COR-L47 (cell line): ENCODE measurements at places on chromosomes 2 and 18.

DNA sequence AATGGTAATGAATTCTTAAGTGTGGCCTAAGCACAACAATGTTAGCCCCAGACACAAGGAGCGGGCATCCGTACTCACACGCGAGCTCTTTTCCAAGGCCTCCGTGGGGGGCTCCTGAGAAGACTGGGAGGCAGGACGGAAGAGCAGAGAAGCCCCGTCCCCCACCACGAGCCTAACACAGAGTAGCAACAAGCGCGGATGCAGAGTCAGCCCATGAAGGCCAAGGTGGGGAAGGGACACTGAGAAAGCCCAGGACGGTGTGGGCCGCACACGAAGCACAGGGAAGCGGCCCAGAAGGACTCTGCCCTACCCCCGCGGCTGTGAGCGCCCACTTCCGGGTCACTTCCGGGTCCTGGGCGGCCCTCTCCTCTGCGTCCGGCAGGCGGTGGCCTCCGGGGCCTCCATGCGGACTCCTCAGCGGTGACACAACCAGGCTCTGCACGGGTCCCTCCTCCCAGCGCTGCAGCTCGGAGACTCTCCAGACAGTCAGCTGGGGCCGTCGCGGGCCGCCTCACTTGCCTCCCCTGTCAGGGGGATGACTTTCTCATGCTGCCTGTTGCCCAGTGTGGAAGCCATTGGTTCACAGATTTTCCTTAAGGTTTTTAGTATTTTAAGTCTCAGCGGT, 151.5 kb downstream of the MTCL1 start:
- DNase-seq: no peak

- DNase-seq: no peak
Observed at GRCh38 chr2:133773854-133774653, 205.8 kb upstream of the NCKAP5 start.

DNA sequence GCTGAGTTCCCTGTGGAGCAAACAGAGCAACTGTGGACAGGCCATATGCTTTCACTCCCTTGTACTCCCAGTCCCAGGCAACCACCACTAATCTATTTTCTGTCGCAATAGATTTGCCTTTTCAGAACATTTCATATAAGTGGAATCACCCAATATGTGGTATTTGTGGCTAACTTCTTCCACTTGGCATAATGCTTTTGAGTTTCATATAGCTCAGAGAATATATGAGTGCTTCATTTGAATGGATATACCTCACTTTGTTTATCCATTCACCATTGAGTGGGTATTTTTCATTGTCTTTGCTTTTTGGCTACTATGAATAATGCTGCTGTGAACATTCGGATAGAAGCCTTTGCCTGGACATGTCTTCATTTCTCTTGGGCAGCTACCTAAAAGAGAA, 151.9 kb downstream of the CERS6 start:
- no peak for DNase-seq

GRCh38 chr18:7824970-7825369, 257.9 kb downstream of the PTPRM start:
- DNase-seq: no peak

DNA sequence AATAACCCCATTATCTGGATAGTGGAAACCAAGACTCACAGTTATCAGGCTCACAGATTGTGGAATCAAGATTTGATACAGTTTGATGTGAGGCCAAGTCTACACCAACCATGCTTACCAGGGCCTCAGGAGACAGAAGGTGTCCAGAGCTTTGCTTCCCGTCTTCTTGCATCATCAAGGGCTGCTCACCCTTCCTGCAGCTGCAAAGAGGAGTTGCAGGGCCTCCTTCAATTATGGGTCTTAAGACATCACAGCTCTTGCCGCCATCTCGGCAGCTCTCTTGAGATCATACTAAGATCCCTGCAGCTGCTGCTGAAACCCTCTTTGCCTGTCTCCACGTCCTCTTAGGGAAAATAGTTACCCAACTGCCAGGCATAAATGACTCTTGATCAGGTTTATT, 176.0 kb downstream of the MGAT5 start:
- no peak for DNase-seq

- peak; percentile 100 for DNase-seq
Observed at GRCh38 chr2:7031547-7032245, 114.5 kb downstream of the RNF144A start.

DNA sequence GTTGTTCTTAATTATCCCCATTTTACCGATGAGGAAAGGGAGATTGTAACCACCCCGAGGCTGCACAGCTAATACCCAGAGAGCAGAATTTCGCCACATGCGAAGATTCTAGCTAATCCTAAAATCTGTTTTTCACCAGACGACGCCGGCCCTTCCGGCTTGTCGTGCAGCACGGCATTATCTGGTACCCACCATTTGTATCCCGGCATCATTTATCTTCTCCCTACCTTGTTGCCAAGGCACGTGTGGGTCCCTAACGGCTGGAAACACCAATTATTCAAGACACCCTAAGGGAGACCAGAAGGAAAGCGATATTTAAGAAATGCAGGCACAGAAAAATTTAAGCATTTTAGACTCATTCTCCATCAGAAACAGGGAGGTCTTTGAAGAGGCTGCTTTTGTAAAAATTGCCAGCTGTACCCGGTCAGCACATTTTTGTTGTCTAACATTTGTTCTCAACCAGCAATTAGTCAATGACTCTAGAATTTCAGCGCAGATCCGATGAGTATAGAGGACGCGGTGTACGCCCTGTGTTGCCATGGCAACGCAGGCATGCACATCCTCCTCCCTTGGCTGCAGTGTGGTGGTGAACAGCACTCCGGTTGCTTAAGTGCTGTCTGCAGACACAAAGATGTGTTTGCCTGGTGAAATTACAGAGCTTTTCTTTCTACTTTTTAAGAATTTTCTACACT, 111.6 kb downstream of the AGAP1 start:
- peak; percentile 86 for DNase-seq

- no peak for DNase-seq
Observed at GRCh38 chr2:169328785-169329184, 33.5 kb downstream of the LRP2 start.

DNA sequence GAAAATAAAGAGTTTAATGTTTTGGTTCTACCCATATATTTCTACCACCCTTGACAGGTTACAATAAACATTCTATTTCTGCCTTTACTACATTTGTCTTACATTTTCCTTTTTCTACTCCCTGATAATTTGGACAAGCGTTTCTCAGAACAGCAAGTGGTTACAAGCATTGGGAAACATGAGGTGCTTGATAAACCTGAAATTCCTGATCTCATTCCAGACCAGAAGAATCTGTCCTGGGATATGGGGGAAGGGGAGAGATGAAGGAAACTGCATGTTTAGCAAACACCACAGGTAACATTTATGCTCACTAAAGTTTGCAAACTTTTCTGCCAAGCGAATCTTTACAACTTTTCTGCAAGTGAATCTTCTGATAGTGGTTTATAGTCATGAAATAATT, 28.3 kb upstream of the DSC1 start:
- no peak for DNase-seq

DNA sequence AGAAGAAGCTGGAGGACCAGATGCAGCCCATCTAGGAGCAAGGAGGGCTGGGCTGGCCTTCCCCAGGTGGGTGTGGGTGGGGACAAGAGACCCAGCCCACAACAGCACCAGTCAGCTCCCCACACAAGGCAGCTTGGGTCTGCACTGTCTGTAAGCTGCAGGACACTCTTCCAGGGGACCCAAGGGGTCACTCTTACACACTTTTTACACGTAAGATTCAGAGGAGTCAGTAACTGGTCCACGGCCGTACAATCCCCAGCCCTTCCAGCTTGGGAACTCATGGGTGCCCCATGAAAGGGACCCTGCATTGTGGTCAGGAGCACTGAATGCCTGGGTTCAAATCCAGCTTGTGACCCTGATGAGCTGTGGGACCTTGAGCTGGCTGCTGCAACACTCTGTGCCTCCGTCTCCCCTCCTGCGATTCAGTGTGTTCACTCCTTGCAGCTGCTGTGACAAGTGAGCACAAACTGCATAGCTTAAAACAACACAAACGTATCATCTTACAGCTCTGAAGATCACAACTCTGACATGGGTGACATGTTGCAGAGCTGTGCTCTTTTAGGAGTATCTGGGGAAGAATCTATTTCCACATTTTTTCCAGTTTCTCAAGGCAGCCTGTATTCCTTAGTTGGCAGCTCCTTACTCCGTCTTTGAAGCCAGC, 11.1 kb upstream of the SLC66A3 start:
- DNase-seq: no peak

- no peak for DNase-seq
Observed at GRCh38 chr18:8945514-8945913, 157.0 kb upstream of the NDUFV2 start.

GRCh38 chr18:58806826-58807714, 57.6 kb upstream of the ZNF532 start:
- DNase-seq: no peak

DNA sequence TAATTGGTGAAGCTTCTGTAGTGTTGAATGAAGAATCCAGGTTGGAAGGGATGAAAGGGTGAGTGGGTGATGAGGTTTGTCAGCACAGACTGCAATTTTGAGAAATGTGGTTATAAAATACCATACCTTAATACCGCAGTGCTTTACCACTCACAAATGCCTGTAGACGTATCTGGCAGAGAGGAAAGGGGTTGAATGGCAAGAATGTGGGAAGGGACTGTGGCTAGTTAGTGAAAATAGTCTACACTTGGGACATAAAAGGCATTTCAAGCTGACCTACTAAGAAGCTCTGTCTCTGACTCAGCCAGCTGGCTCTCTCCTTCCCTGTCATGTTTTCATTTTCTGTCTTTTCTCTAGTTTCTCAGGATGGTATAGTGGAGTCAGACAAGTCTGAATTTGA, 25.1 kb downstream of the CDK15 start:
- DNase-seq: no peak

- DNase-seq: no peak
Observed at GRCh38 chr2:190553254-190553653, 18.7 kb upstream of the NEMP2 start.

DNA sequence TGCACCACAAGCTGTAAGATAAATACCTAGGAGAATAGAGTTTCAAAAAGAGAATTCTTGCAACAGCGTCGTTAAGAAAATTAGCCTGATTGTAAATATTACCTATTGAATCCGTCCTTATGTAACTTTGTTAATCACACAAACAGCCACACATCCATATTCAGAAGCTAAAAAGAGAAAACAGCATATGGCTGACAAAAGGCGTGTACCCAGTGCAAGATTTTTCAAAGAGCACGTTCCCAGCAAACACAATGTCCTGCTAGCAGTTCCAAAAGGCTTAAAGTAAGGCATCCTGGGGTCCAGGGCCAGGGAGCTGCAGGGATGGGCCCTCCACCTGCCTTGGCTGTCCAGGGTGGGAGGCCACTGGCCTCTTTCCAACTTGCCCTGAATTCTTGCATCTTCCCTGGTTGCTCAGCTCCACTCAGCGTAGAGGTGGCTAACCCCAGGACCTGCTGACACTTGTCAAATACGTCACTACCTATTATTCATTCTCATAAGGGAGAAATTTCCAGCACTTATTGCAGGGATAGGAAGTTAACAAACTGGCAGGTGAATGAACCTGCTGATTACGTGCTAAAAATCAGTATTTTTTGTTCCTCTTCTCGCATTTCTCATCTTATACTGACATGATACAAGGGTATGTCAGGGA, 102.1 kb upstream of the NEDD4L start:
- DNase-seq: no peak

DNA sequence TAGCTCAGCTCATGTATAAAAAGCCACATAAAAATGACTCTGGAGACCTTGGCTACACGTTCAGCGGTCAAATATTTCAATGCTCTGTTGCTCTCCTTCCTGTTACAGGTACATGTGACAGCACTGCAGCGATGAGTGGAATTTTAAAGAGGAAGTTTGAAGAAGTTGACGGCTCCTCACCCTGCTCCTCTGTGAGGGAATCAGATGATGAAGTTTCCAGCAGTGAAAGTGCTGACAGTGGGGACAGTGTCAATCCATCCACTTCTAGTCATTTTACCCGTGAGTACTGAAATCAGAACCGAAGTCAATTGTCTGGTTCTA, 125.4 kb downstream of the CSRNP3 start:
- DNase-seq: no peak

GRCh38 chr18:9715088-9715343, 6.9 kb downstream of the RAB31 start:
- no peak for DNase-seq

DNA sequence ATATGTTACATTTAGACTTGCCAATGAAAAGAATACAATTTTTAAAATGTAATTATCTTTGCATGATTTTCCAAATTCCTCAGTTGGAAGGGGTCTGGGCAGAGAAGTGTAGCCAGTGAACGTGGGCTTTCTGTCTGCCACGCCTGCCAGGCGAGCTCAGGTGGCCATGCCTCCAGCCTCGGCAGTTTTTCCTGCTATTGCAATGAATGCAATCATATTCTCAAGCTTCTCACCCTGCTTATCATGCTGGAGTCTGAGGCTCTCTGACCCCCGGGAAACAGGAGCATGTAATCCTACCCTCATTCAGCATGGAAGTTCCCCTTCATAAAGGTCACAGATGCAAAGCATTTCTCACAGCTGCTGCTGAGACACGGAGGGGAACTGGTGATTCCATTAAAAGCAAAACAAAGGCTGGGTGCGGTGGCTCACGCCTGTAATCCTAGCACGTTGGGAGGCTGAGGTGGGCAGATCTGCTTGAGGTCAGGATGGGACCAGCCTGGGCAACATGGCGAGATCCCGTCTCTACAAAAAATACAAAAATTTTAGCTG, 154.8 kb downstream of the MBP start:
- peak; percentile 32 for DNase-seq
